ENCODE measurements at places on chromosomes 7 and 10.

DNA sequence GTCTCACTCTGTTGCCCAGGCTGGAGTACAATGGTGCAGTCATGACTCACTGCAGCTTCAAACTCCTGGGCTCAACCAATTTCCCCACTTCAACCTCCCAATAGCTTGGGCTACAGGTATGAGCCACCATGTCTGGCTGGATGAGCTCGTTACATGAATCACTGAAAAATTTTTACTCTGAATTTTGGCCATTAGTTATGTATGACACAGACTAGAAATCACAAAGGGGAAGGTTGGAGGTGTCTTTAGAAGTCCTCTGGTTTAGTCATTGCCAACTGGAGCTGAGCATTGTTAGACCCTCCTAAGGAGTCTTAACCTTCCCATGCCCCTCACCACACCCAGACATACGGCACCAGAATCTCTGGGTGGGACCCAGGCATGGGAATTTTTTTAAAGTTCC is 34.7 kb downstream of the SVIL start:
- no peak for DNase-seq

GRCh38 chr7:28685644-28686417 is 272.3 kb downstream of the TRIL start:
- peak; percentile 88 for DNase-seq

DNA sequence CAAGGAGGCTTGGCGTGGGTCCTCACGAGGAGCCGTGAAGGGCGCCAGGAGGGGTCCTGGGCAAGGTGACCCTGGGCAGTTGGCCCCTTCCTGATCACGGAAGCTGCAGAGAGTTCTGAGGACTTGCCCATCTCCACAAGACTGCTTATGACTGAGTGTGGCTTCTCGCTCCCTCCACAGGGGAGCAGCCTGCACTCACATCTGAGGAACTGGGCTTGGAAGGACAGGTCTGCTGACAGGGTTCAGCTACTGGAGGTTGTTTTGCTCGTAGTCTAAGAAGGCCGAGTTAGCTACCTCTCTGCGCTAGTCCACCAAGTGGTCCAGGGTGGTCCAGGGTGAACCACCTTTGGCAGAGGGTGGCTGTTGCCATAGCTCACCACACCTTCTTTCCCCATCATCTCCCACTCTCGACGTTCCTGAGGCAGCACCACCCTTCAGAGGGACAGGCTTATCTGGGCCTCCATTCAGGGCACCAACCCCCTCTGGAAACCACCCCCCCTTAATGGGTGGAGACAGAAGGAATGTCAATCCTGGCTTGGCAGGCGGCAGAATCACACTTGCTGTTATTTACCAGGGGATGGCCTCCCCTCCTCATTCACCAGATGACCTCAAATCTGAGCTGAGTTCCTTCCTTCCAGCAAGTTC is 38.2 kb downstream of the FAM53B start:
- no peak for DNase-seq

- no peak for DNase-seq
Observed at GRCh38 chr7:95330961-95331337, 6.6 kb upstream of the PON1 start.

GRCh38 chr7:79912213-79912633 is 222.4 kb upstream of the GNAI1 start:
- no peak for DNase-seq
